OCI-LY7 (cell line): ENCODE measurements at places on chromosomes 3 and 15. TPM values are rescaled to one million over a fixed set of nuclear protein-coding genes. Genes with fewer than 3 reads are reported as not detected.
A peak's percentile ranks its signal among the peaks of the same experiment; 100 is the strongest.

- no peak for DNase-seq
These were observed 1034.7 kb downstream of the FHIT start for GRCh38 chr3:60216462-60217075.

GRCh38 chr3:98695796-98696195 is 67.3 kb upstream of the ST3GAL6 start:
- no peak for DNase-seq

GRCh38 chr3:129506231-129506742 is 22.2 kb upstream of the RHO start:
- DNase-seq = no peak

DNA sequence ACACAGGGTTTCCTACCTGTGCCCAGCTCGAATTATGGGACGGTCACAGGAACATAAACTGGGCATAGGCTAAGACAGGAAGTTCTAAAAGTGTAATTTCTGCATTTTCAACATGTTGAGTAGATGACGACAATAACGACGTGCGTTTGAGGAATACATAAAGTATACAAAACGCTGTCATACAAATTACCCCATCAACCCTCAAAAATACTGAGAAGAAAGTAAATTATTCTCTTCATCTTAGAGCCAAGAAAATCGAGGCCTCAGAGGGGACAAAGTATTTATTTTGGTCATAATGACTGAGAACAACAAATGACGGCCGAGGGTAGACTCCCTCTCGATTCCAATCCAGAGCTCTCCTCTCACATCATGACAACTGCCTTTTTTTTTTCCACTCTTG is 60.8 kb downstream of the RUBCN start:
- DNase-seq = no peak

GRCh38 chr3:59286791-59287531 is 237.1 kb upstream of the CFAP20DC start:
- no peak for DNase-seq

DNA sequence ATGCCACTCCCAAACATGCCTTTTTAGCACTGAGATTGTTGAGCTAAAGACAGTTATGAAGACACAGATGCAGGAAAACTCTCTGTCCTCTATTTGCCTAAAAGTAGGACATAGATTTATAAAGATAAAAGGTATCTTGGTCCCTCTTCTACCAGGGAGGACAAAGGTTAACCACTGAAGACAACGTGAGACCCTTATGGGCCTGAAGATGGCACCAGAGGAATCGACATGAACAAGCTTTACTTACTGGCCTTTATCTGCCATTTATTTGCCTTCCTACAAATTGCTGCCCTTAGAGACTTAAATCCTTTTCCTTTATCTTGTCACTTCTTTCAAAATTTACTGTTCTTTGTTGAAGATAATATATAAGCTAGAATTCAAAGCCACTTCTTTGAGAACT is 109.7 kb upstream of the FAM3D start:
- no peak for DNase-seq

DNA sequence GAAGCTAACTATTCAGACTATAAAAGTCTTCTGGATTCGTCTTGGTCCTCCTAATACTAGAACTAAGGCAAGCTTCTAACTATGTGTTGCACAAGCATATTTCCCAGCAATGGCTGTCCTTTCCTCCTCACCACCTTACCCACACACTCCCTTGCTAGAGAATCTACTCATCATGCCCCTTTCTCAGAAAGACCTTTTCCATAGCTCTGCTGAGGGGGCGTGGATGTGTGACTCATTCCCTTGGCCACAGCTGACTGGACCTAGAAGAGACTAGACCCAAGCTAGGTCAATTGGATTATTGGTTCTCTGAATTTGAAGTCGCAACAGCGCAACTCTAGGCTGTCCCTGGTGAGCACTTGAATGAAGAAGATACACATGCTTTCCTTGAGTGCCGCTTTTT is 47.1 kb downstream of the ERC2 start:
- no peak for DNase-seq

- peak; percentile 66 for DNase-seq
These were observed 22.6 kb upstream of the LYSMD4 start for GRCh38 chr15:99755692-99756409.

DNA sequence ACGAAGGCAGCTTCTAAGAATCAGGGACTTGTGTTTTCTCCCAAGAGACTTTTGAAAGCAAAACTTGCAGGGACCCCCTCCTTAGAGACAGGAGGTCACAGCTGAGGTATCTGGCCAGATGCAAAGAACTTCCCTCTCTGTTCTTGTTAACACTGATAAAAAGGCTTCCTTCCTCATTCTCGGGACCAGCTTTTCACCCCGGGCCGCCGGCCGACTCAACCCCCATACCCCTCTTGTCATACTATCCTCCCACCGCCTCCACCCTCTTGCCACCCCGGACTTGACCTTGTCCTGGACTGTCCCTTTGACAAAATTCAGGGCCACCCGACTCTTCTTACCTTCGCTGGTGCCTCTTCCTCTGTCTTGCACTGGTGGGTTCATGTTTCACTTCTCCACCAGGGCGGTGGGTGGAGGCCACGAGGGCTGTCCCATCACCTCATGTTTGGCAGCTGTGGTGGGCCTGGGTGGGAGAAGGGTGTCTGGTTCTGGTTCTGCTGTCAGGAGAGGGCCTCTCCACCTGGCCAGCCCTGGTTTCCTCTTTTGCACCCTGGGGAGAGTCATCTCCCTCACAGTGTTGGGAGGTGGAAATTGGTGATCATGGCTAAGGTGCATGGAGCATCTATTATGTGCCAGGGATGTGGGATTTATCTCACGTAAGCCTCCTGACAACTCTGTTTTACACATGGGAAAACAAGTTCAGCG is 32.5 kb downstream of the BHLHE40 start:
- peak; percentile 87 for DNase-seq

DNA sequence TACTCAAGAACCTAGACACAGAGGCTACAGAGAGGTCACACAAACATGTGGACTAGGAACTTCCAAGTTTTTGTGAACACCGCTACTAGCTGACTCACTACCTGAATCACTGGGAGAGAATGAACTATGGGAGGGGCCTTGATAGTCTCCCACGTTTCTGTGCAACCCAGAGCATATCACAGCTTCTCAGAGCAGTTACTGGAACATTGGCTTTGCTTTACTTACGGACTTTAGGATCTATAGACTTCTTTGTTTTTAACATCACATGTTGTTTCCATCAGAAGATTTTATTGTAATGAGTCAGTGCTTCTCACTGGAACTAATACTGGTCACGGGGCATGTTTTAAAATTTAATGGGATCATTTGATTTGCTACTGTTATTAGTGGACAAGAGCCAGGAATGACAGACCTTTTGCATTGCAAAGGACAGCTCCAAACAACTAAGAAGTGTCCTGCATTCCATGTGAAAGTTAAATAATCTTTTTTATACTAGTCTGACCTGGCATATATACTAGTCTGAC is 35.6 kb downstream of the RTP4 start:
- DNase-seq = no peak

DNA sequence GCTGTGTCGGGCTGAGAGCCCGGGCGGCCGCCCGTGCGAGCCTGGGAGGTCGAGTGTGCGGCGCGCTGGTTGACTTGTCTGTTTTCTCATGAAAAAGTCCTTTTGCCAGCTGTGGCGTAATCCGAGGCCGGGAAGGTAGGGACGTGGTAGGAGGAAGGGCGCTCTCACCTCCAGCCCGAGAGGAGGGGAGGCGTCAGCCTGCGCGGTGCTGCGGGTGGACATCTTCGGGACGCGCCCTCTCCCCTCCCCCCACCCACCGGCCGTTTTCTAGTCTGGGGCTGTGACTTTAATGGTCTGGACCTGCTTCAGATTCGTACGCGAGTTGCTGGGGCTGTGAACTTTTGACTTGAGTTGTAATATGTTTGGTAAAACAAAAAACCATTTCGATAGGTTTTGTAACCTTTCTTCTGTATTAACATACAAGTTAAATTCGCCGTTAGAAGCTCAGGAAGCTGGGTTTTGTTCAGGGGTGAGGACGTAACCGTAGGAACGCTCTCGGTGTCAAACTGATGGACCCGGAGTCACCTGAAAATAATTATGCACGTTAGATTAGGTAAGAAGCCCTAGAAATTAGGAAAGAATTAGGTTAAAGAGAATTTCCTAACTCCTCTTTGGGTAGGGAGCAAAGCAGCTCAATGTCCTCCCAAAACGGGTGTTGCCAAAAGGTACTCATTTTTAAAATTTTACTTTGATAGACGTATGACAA is 762 bp downstream of the NCK1 start:
- peak; percentile 68 for DNase-seq

DNA sequence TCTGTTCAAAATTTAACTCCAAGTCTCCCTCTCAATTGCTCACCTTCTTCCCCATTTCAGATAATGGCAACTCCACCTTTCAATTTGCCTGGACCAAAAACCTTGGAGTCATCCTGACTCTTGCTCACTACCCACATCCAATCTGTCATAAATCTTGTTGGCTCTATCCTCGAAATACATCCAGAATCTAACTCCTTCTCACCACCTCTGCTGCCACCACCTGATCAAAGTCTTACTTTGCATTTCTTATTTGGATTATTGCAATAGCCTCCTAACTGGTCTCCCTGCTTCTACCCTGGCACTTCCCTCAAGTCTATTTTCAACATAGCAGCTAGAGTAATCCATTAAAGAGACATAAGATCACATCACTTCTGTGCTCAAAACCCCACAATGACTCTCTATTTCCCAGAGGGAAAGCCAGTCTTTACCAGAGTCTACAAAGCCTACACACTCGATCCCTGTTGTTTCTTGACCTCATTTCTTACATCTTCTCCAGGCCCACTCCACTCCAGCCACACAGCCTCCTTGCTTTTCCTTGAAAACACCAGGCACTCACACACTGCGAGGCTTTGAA is 86.6 kb downstream of the GPR156 start:
- peak; percentile 13 for DNase-seq

DNA sequence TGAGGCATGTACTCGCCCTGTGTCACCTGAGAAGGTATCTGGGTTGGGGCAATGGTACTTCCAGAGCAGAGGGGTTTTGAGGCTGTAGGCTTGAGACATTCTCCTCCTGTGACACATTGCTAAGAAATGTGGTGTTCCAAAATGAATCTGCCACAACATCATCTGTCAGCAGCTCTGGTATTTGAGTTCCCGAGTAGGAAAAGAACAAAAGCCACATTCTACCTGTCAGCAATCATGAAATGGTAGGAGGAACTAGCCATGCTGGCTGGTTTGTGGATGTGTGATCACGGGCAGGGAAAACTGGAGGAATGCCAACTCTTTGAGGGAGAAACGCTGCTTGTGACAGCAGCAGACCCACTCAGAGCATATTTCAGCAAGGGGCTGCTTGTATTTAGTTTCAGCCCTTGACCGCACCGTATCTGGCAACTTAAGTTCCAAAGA is 579.4 kb upstream of the TBL1XR1 start:
- no peak for DNase-seq

DNA sequence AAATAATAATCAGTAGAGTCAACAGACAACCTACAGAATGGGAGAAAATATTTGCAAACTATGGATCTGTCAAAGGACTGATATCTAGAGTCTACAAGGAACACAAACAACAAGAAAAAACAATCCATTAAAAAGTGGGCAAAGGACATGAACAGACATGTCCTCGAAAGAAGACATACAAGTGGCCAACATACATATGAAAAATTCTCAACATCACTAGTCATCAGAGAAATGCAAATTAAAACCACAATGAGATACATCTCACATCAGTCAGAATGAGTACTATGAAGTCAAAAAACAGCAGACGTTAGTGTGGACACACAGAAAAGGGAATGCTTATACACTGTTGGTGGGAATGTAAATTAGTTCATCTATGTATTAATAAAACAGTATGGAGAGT is 33.7 kb downstream of the SLC2A2 start:
- no peak for DNase-seq

GRCh38 chr3:140429791-140430190 is 248.1 kb upstream of the TRIM42 start:
- DNase-seq = no peak

- no peak for DNase-seq
These were observed 5.2 kb upstream of the VPS8 start for GRCh38 chr3:184806567-184807271.

DNA sequence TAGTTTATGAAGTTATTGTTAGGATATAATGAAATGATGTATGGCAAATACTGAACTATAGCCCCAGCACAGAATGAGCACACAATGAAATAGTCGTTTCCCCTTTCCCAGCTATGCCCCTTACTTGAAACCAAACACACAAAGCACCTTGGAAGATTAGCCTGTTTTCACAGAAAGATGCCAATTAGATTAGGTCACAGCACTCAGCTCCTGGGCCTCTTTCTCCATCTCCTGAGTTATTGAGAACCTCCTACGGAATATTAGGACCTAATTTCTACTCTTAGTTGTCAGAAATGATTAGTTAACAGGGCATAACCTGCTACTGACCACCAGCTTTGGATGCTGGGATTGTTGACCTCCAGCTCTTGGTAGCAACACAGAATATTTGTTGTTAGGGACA is 269.4 kb upstream of the ROPN1 start:
- DNase-seq = no peak

- DNase-seq = no peak
These were observed 730.7 kb downstream of the SQOR start for GRCh38 chr15:46365572-46365971.

- no peak for DNase-seq
These were observed 34.8 kb downstream of the FAM3D start for GRCh38 chr3:58631742-58632141.

GRCh38 chr3:110323349-110323748 is 748.3 kb upstream of the NECTIN3 start:
- no peak for DNase-seq

- no peak for DNase-seq
These were observed 175.6 kb downstream of the GREM1 start for GRCh38 chr15:32893421-32893820.

- no peak for DNase-seq
These were observed 55.9 kb downstream of the CGNL1 start for GRCh38 chr15:57432141-57432741.

GRCh38 chr3:29887451-29887850 is 606.6 kb downstream of the RBMS3 start:
- no peak for DNase-seq

GRCh38 chr3:60956729-60957128 is 294.5 kb downstream of the FHIT start:
- DNase-seq = no peak

DNA sequence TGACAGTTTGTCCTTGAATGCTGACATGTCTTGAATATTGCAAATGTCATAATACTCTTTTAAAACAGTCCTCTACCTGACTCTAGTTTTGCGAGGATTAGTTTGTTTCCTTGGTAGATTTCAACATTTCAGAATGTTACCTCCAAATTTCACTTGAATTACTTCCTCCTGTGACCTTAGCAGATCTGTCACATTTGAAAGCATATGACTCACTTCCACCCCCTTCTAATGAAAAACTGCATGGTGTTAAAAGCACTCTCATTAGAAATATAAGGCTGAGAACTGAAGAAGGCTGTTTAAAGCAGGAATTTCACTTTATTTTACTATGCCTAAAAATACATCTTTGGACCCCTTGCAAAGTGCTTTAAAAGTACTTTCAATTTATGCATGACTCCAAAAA is 598.7 kb upstream of the TGFBR2 start:
- DNase-seq = no peak

Gene PLSCR5
- not detected in 2 replicates for total RNA-seq

Gene MGA
- 59.1 and 59.2 TPM in 2 replicates for total RNA-seq

Gene SCAANT1
- not detected in 2 replicates for total RNA-seq

Gene PHC3
- total RNA-seq = 89.7 and 104 TPM in 2 replicates

Gene POTEB2
- total RNA-seq = not detected in 2 replicates

Gene SLCO2A1
- not detected in 2 replicates for total RNA-seq

Gene GOLGA6L7
- not detected in 2 replicates for total RNA-seq

Gene LYSMD4
- total RNA-seq = 7.7 and 9.4 TPM in 2 replicates

Gene FAH
- 15.3 and 18.4 TPM in 2 replicates for total RNA-seq

Gene NR1I2
- not detected in 2 replicates for total RNA-seq

Gene PRKCD
- 91.6 and 108 TPM in 2 replicates for total RNA-seq

Gene MYZAP
- not detected in 2 replicates for total RNA-seq

Gene FGD5
- 0.21 TPM in 1 of 2 replicates, not detected in the other for total RNA-seq

Gene PCCB
- 51.5 and 64.1 TPM in 2 replicates for total RNA-seq
